ENCODE measurements at places on chromosomes 13 and 19.

GRCh38 chr13:38361542-38362262, 12.1 kb downstream of the UFM1 start:
- DNase-seq = no peak

DNA sequence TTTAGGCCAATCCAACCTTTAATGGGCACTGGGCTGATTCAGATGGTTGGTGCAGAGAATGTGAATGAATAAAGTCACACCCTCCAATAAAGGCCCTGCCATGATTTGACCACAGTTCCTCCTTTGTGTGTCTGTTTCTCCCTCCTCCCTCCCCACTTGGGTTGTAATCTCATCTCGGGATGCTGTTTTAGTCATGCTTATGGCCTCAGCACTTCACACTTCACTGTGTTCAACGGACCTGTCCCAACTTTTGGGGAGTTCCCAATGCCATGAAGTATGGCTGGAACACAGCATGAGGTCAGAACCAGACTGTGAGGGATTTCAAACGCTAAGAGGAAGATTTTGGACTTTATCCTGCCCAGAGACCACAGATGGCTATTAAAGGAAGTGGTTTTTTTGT, 5.6 kb upstream of the RAB8A start:
- no peak for DNase-seq

GRCh38 chr13:94168783-94169453, 310.6 kb downstream of the DCT start:
- no peak for DNase-seq

GRCh38 chr19:5271145-5271544, 69.5 kb downstream of the PTPRS start:
- DNase-seq = peak; percentile 13

GRCh38 chr19:29988351-29988750, 46.3 kb downstream of the URI1 start:
- no peak for DNase-seq

DNA sequence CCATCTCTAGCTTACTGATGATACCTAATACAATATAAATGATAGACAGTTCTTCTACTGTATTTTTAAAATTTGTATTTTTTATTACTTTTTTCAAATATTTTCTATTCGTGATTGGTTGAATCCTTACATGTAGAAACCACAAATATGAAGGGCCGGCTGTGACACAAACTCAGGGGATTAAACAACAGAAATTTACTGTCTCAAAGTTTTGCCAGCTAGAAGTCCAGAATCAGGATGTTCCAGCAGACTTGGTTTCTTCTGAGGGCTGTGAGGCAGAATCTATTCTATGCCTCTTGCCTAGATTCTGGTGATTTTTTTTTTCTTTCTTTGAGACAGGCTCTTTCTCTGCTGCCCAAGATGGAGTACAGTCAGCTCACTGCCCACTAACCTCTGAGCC, 13.8 kb downstream of the FPR1 start:
- no peak for DNase-seq

Measured in RPMI8226 (cell line).